Smooth muscle cell of the umbilical artery (primary cell): ENCODE measurements at places on chromosomes 4 and X. TPM values are rescaled to one million over a fixed set of nuclear protein-coding genes. Genes with fewer than 3 reads are reported as not detected.

Gene BST1
- 6.6 and 12.8 TPM in 2 replicates for total RNA-seq

Gene C4orf54
- under 0.01 TPM in 1 of 2 replicates, not detected in the other for total RNA-seq

Gene MAGEC1
- total RNA-seq = not detected in 2 replicates

Gene WDR13
- total RNA-seq = 75.9 and 76.6 TPM in 2 replicates

Gene CENPVL3
- total RNA-seq = not detected in 2 replicates

Gene CENPVL2
- total RNA-seq = not detected in 2 replicates
